Activated CD4-positive, alpha-beta memory T cell treated with anti-CD3 and anti-CD28 coated beads, Interleukin-2, amount 10 ng/mL, durations not matched to agents 7 days and 5 days (primary cell): ENCODE measurements at places on chromosomes 7 and 10. TPM values are rescaled to one million over a fixed set of nuclear protein-coding genes. Genes with fewer than 3 reads are reported as not detected.

DNA sequence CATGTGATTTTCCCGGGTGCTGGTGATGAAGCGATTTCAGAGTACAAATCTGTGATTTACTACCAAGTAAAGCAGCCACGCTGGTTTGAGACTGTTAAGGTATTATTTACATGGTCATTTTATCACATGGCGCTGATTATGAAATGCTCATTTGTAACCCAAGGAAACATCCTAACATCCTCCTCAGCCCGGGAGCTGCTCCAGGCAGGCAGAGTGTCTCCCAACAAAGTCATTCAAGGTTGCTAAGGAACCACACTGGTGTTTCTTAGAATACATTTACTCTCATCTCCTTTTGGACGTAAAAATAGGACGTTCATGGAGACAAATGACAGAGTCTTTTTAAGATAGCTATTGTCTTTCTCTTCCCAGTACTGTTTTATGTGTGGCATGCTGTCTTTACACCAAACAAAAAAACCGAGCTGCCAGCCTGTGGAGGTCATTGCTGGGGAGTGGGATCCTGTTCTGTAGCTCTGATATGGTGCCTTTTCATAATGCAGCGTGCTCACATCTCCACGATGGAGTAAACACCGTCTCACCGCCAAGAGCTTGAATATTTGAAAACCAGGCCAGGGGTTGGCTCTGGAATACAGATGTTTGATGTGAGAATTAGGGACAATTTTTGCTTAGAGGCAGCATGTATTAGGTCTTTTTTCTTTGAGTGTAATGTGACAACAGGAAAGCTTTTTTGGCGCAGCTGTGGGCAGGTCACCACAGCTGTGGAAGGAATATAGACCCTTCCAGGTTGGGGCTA, 119.6 kb downstream of the DOCK1 start:
- no peak overlapping the region for H3K4me3 ChIP-seq
- DNase-seq: no peak
- H3K27me3 ChIP-seq: no peaks in the 10 kb centered on the region
- no peak overlapping the region for H3K27ac ChIP-seq

AS3MT gene
- 0.65 TPM for total RNA-seq

ALOX5 gene
- 6.8 TPM for total RNA-seq

DNA sequence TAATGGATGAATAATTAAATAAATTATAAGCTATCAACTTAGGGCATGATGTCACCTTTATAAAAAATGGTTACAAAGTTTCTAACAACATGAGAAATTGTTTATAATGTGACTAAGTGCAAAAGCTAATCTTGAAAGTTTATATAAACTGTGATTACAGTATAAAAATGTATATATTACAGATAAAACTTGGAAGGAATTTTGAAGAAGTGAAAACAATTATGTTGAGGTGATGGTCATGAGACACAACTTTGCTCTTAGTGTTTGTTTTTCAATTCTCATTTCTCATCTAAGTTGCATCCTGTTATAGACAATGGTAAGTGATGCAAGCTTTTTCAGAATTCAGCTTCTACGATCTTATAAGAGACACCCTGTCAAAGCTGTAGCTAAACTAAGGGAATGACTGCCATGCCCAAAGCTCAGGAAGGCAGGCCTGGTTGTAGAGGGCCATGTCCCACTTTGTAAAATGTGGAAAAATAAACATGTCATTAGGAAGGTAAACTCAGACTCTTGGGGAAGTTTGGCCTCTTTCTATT, 23.9 kb downstream of the MACC1 start:
- no peak overlapping the region for H3K27ac ChIP-seq
- H3K4me3 ChIP-seq: no peak overlapping the region
- no peaks in the 10 kb centered on the region for H3K36me3 ChIP-seq
- DNase-seq: no peak
- no peaks in the 10 kb centered on the region for H3K4me1 ChIP-seq

DNA sequence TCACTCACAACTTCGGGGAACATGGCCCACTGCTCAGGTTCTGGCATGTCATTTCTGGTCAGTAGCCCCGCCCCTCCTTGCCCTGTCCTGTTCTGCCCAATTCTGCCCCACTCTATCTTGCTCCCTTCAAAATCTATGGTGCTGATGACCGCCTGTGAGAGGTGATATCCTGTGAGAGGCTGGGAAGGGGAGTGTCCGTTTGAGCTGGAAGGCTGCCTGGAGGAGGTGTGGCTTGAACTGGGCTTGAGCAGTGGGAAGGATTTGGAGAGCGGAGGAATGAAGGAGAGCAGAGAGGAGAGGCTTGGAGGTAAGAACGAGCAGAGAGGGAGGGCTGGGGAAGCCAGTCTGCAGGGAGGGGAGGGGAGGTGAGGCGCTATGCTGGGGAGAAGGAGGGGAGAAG, 145.3 kb downstream of the RPS24 start:
- H3K4me3 ChIP-seq: no peak overlapping the region
- no peak overlapping the region for H3K27ac ChIP-seq
- H3K4me1 ChIP-seq: no peaks in the 10 kb centered on the region
- no peaks in the 10 kb centered on the region for H3K36me3 ChIP-seq

DPYSL4 gene
- 6.7 TPM for total RNA-seq

DNA sequence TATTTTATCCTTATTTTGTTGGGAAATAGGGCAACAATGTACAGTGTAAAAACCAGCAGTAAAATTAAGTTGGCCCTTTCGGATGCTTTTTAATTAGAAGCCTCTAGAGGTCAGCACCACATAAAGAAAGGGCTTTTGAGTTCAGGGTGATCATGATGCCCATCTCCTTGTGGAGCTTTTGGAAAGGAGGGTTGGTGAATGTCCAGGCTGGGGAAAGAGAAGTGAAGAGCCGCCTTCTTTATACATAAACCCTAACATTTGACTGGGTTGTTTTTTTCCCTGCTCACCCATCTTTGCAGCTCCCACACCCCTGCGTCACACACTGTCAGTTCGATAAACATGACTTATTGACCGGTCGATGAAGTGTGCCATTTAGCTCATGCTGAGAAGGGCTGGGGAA, 29.8 kb downstream of the MTURN start:
- H3K36me3 ChIP-seq: no peaks in the 10 kb centered on the region
- H3K4me3 ChIP-seq: no peak overlapping the region
- H3K4me1 ChIP-seq: peaks cover 35% of the 10 kb centered on the region
- no peak for DNase-seq
- no peak overlapping the region for H3K27ac ChIP-seq

CALCR gene
- total RNA-seq: not detected

LGI1 gene
- not detected for total RNA-seq

CLEC5A gene
- not detected for total RNA-seq

IRF5 gene
- total RNA-seq: 28.6 TPM

COL13A1 gene
- total RNA-seq: not detected

DNA sequence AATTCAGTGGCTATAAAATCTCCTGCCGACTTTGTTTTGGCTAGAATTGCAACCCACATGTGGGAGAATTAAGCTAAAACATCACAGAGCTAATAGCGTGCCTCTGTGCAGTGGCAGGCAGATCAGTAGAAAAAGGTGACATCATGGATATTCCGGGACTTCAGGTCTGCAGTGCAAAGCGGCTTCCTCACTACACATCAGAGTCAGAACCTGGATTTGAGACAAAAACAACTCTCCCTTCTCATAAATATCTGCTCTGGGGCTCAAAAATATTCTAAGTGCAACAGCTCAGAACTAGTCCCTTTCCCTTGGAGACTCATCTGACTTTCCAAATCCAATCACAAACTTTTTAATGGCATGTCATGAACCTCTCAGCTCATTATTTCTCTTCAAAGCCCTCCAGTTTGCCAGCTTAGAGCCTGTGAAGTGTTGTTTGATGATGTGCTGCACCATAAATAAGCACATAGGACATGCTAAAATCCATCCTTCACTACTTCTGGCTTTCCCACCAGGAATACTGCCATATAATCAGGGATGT, 337.1 kb downstream of the RNLS start:
- peaks cover 2% of the 10 kb centered on the region for H3K27me3 ChIP-seq
- H3K4me3 ChIP-seq: no peak overlapping the region
- H3K36me3 ChIP-seq: peaks cover 11% of the 10 kb centered on the region
- no peak for DNase-seq

GRCh38 chr10:121928528-121928884, 675 bp upstream of the ATE1 start:
- H3K27ac ChIP-seq: peak overlapping the region; percentile 92
- H3K27me3 ChIP-seq: no peaks in the 10 kb centered on the region
- peak overlapping the region; percentile 81 for H3K4me3 ChIP-seq
- H3K4me1 ChIP-seq: peaks cover 30% of the 10 kb centered on the region
- DNase-seq: no peak

CPED1 gene
- total RNA-seq: not detected

- no peak for DNase-seq
- H3K4me1 ChIP-seq: peaks cover 15% of the 10 kb centered on the region
- H3K27ac ChIP-seq: no peak overlapping the region
- H3K4me3 ChIP-seq: no peak overlapping the region
- H3K27me3 ChIP-seq: peaks cover 4% of the 10 kb centered on the region
- H3K36me3 ChIP-seq: peaks cover 5% of the 10 kb centered on the region
These were observed 35.5 kb downstream of the GOT1 start for GRCh38 chr10:99394761-99395386.

GRCh38 chr10:75978213-75978612, 546.8 kb downstream of the LRMDA start:
- H3K36me3 ChIP-seq: no peaks in the 10 kb centered on the region
- no peaks in the 10 kb centered on the region for H3K4me1 ChIP-seq
- no peaks in the 10 kb centered on the region for H3K27me3 ChIP-seq
- H3K27ac ChIP-seq: no peak overlapping the region
- no peak for DNase-seq

DNA sequence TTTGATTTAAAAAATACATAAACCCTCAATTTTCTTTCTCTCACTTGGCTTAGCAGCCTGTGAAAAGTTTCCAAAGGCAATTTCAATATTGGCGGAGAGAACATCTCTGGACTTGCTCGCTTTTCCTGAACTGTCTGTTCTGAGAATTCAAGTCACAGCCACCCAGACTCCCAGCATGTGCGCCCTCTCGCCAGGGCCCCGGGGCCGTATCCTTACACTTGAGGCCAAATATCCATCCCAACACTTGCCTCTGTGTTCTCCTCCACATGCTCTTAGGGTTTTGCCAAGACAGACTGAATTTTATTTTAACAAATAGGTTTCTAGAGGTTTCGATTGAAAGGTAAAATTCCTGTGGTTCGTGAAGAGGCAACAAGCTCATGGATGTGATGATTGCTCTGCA, 111.5 kb upstream of the GPR26 start:
- H3K4me3 ChIP-seq: no peak overlapping the region
- peaks cover 2% of the 10 kb centered on the region for H3K27me3 ChIP-seq
- DNase-seq: no peak
- H3K4me1 ChIP-seq: no peaks in the 10 kb centered on the region
- H3K27ac ChIP-seq: no peak overlapping the region

OR13A1 gene
- total RNA-seq: not detected

DNA sequence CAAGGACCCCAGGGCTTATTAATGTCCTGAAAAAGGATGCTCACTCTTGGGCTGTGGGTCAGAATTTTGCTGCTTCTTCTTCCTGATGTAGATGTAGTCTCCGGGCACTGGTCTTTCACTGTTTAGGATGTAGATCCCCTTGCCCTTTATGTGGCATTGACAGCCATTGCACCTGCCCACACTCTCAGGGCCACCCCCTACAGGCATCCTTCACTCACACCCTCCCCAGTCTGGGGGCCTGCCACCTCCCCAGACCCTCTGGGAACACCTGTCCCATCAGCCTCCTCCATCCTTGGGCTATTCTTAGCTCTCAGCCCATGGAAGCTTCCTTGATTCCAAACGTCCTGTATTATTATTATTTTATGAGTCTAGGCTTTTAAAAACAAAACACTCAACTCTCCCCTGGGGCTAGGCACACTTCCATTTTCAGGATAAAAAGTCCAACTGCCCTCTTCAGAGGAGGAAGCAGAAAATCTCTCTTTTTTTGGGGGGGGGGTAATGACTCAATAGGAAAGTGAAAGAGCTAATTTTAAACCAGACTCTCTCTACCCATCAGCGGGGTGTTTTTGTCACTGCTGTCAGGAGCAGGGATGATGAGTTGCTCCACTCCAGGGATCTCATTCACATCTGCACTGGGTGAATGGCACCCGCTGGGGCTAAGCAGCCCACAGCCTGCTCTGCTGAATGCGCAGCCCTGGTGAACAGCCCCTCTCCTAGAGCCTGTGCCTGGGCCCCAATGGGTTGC, 11.5 kb upstream of the KLRG2 start:
- H3K27ac ChIP-seq: no peak overlapping the region
- H3K27me3 ChIP-seq: peaks cover 13% of the 10 kb centered on the region
- H3K4me1 ChIP-seq: peaks cover 26% of the 10 kb centered on the region

CCDC172 gene
- total RNA-seq: not detected

SPDYE16 gene
- total RNA-seq: 0.25 TPM

- no peak overlapping the region for H3K27ac ChIP-seq
- H3K27me3 ChIP-seq: no peaks in the 10 kb centered on the region
- H3K4me1 ChIP-seq: no peaks in the 10 kb centered on the region
- H3K36me3 ChIP-seq: no peaks in the 10 kb centered on the region
- no peak for DNase-seq
These were observed 25.0 kb downstream of the GPER1 start for GRCh38 chr7:1112625-1113547.

- H3K27ac ChIP-seq: no peak overlapping the region
- H3K27me3 ChIP-seq: no peaks in the 10 kb centered on the region
- peaks cover 9% of the 10 kb centered on the region for H3K4me1 ChIP-seq
- H3K36me3 ChIP-seq: no peaks in the 10 kb centered on the region
These were observed 129.1 kb upstream of the ANK3 start for GRCh38 chr10:60518745-60519144.

GRCh38 chr10:62545160-62546066, 171.2 kb downstream of the ZNF365 start:
- no peak overlapping the region for H3K4me3 ChIP-seq
- peaks cover 8% of the 10 kb centered on the region for H3K27me3 ChIP-seq
- DNase-seq: no peak
- no peak overlapping the region for H3K27ac ChIP-seq
- H3K36me3 ChIP-seq: no peaks in the 10 kb centered on the region
- H3K4me1 ChIP-seq: no peaks in the 10 kb centered on the region

CRPPA gene
- total RNA-seq: 0.30 TPM

- H3K4me1 ChIP-seq: peaks cover 72% of the 10 kb centered on the region
- no peak overlapping the region for H3K27ac ChIP-seq
- H3K27me3 ChIP-seq: no peaks in the 10 kb centered on the region
- no peak for DNase-seq
- H3K36me3 ChIP-seq: no peaks in the 10 kb centered on the region
These were observed 29.1 kb downstream of the CCDC6 start for GRCh38 chr10:59877191-59877671.

GRCh38 chr10:14618674-14619073, 156.0 kb downstream of the FAM107B start:
- no peak overlapping the region for H3K4me3 ChIP-seq
- DNase-seq: no peak
- no peaks in the 10 kb centered on the region for H3K27me3 ChIP-seq
- H3K36me3 ChIP-seq: no peaks in the 10 kb centered on the region
- H3K4me1 ChIP-seq: peaks cover 19% of the 10 kb centered on the region

SLC26A4 gene
- 10.9 TPM for total RNA-seq

GRCh38 chr7:44110719-44111635, 6.8 kb downstream of the AEBP1 start:
- no peak overlapping the region for H3K4me3 ChIP-seq
- H3K27ac ChIP-seq: no peak overlapping the region
- no peaks in the 10 kb centered on the region for H3K4me1 ChIP-seq
- H3K36me3 ChIP-seq: peaks cover 7% of the 10 kb centered on the region
- DNase-seq: no peak
- H3K27me3 ChIP-seq: peaks cover 4% of the 10 kb centered on the region

MAGI2 gene
- 0.13 TPM for total RNA-seq
